ENCODE measurements at places on chromosomes 1 and 21.

GRCh38 chr1:66351478-66351877, 182.5 kb upstream of the SGIP1 start:
- no peak for DNase-seq

DNA sequence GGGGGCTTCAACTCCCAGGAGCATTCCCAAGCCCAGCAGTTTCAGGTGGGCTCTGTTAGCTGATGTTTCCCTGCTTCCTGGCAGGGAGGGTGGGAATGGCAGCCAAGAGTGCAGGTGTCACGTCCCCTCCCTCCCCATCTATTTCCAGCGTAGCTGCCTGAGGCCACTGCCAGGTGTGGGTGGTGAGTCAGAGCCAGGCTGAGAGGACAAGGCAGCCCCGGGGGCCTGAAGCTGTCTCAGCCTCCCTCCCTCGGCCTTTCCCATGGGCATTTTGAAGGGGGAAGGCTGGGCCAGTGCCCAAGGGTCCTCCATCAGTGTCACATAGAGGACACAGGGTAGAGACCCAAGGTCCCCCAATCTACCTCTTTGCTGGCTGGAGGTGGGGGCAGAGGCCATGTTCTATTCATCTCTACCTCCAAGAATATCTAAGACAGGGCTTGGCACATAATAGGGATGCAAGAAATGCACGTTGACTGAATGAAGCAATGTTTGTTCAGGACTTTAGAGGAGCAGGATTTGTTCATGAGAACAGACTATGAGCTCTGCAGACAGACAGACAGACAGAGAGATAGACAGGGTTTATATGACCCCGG, 34.4 kb upstream of the ID3 start:
- no peak for DNase-seq

DNA sequence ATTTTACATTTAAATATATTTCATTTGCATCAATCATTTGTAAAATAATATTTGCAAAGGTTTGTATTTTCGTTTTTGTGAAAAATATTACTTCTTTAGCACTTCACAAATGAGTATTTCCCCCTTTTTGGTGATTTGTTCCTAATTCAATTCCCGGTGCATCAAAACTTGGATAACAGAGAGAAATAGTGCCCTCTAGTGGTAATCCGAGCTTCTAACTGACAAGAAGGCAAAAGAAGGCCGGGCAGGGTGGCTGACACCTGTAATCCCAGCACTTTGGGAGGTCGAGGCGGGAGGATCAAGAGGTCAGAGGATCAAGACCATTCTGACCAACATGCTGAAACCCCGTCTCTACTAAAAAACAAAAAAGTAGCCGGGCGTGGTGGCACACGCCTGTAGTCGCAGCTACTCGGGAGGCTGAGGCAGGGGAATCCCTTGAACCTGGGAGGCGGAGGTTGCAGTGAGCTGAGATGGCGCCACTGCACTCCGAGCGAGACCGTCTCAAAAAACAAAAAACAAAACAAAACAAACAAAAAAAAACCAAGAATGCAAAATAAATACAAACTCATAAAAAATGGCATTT, 137.7 kb downstream of the COL11A1 start:
- DNase-seq = peak; percentile 18

DNA sequence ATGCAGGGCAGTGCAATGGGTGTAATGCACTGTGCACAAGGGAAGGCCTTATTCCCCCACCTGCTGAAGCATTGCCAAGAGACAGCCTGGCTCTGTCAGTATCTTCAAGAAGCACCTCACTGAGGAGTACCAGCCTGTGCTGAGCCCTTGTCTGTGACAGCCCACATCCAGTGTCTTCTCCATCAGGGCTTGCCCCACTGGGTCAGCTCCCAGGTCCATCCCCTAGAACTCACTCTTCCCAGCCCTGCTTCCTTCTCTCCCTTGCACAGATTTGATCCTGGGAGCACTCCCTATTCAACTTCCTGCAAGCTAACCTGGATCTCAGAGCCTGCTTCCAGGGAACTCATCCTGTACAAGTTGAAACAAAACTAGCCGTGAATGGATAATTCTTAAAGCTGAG, 33.6 kb upstream of the IFNGR2 start:
- no peak for DNase-seq

GRCh38 chr1:157390651-157391050, 161.7 kb downstream of the FCRL5 start:
- DNase-seq = no peak

- DNase-seq = no peak
Measured at GRCh38 chr1:187006896-187007295, 178.1 kb downstream of the PLA2G4A start.

- no peak for DNase-seq
Measured at GRCh38 chr1:171507435-171507834, 22.1 kb downstream of the PRRC2C start.

- no peak for DNase-seq
Measured at GRCh38 chr1:205260948-205261732, 33.4 kb downstream of the TMCC2 start.

GRCh38 chr1:44408632-44409602, 3.9 kb downstream of the RNF220 start:
- DNase-seq = no peak

DNA sequence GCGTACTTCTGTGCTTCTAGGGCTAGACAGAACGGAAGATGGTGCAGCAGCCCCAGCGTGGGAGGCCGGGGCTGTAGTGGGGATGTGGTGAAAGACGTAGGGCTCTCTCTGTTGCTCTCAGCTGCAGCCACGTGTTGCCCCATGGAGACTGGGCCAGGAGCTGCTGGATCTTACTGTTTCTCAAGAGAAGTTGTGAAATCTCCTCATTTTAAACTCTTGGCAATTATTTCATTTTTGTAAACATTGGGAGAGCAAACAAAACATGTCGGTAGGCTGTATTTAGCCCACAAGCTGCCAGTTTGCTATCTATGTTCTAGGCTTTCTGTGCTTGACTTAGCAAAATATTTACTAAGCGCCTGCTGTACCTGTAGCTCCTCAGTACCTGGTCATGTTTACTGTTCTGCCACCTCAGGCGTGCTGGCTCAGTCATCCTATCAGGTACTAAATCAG, 15.9 kb upstream of the ELOA start:
- no peak for DNase-seq

DNA sequence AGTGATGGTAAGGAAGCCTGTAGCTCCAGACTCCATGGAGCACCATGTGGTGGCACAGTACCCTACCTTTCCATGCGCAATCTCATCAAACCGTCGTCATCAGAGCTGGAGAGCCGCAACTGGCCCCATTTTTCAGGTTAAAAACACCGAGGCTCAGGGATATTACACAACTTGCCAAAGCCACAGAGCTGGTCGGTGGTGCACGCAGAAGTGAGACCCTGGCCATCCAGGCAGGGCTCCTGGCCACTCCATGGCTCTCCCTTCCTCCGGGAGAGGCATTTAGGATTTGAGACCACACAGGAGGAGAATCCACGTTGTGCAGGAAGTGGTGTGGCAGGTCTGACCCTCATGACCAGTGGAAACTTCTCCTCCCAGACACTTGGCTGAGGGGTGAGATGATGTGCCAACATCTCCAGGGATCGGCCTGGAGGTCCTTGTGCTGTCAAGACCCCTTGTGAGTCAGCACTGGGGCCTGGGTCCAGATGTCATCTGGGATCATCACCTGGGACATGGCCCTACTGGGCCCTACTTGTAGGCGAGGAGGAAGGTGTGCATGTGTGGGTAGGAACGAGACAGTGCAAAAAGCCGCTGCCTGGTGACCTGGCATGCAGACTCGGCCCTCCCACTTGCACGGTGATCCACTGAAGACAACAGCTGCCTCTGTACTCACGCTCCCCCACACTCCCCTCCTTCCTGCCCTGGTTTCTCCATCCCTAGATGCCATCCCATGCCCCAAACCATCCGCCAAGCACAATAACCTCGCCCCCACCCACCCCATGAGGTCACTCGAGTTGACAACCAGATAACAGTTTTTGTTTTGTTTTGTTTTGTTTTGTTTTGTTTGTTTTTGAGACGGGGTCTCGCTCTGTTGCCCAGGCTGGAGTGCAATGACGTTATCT, 10.4 kb downstream of the TFF3 start:
- no peak for DNase-seq

GRCh38 chr1:155052439-155053395, 1.6 kb downstream of the ADAM15 start:
- DNase-seq = no peak

DNA sequence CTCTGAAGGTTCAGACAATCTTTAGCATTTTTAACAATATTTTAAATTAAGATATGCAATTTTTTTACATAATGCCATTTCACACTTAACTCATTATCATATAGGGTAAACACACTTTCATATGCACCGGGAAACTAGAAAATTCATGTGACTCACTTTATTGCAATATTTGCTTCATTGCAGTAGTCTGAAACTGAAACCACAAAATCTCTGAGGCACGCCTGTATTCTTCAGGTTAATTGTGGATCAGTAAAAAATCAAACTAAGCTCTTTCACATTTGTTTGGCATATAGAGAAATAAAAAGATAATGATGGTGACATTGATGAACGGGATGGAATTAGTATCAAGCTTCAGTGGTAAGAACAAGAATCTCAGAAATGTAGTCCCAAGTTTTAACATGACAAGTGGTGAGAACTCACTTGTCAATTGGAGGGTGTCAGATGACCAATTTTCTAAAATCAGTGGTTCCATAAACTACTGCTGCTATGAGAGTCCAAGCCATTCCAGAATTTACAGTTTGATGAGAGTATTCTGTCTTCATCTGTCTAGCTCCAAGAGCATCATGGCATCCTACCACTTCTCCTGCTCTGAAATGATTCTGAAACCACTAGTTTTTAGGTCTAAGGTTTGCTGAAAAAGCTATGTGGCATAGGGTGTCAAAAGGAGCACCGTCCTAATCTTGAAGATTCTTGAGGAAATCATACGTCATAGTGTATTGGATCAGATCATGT, 281.0 kb downstream of the PTPRC start:
- DNase-seq = no peak

- DNase-seq = no peak
Measured at GRCh38 chr1:59673573-59674450, 140.9 kb upstream of the HOOK1 start.

- DNase-seq = no peak
Measured at GRCh38 chr1:168243198-168243597, 17.4 kb downstream of the SFT2D2 start.

GRCh38 chr1:157852476-157852875, 10.9 kb upstream of the CD5L start:
- no peak for DNase-seq

GRCh38 chr1:218600968-218601367, 255.8 kb downstream of the TGFB2 start:
- no peak for DNase-seq

All from smooth muscle cell of the brain vasculature (primary cell).